ENCODE measurements at places on chromosomes 2 and 18.

DNA sequence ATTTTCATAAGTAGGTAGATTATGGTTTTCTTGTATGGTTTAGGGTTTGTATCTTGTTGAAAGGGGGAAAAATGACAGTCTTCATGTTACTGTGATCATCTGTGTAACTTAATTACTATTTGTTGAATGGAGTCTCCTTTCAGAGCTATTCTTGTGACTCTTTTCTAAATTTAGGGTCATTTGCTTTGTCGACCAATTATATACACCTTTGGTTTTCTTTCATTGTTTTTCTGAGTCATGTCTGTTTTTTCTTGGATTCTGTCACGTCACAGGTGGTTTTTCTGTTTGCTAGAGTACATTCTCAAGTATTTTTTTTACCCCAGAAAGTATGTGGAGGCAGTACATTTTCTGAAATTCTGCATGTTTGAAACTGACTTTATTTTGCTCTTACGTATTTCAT lies 43.8 kb upstream of the DYSF start:
- H3K4me3 ChIP-seq = no peak overlapping the region
- peaks cover 41% of the 10 kb centered on the region for H3K36me3 ChIP-seq
- H3K27ac ChIP-seq = no peak overlapping the region
- no peaks in the 10 kb centered on the region for H3K4me1 ChIP-seq

- no peaks in the 10 kb centered on the region for H3K27me3 ChIP-seq
- no peaks in the 10 kb centered on the region for H3K4me1 ChIP-seq
- DNase-seq = no peak
- no peaks in the 10 kb centered on the region for H3K36me3 ChIP-seq
- H3K27ac ChIP-seq = no peak overlapping the region
Observed at GRCh38 chr18:33076601-33077000, 303.8 kb upstream of the KLHL14 start.

- H3K4me3 ChIP-seq = no peak overlapping the region
- no peaks in the 10 kb centered on the region for H3K4me1 ChIP-seq
- H3K27ac ChIP-seq = no peak overlapping the region
- no peak for DNase-seq
- peaks cover 7% of the 10 kb centered on the region for H3K27me3 ChIP-seq
Observed at GRCh38 chr2:236748385-236748784, 178.8 kb downstream of the ACKR3 start.

GRCh38 chr2:172751564-172751963 lies 15.9 kb downstream of the RAPGEF4 start:
- H3K27me3 ChIP-seq = peaks cover 7% of the 10 kb centered on the region
- DNase-seq = no peak
- no peaks in the 10 kb centered on the region for H3K4me1 ChIP-seq
- H3K27ac ChIP-seq = no peak overlapping the region
- no peak overlapping the region for H3K4me3 ChIP-seq
- no peaks in the 10 kb centered on the region for H3K36me3 ChIP-seq

DNA sequence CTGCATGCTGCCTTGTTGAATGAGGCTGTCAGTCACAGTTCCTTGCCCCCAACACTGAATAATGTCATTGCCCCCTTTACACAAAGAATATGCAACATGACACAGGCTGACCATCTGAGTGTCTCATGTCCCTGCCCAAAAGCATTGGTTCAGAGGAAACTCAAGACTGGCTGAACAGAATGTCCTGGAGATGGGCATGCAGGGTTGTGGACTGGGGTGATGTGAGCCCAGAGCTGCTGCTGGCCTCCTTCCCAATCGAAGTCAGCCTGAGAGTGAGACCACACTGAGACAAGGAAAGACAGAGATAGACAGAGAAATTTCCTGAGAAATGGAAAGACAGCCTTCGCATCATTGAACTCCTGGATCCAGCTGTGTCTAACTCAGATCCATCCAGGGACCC lies 110.1 kb downstream of the PID1 start:
- DNase-seq = no peak
- no peaks in the 10 kb centered on the region for H3K27me3 ChIP-seq

GRCh38 chr2:64750817-64751285 lies 97.1 kb upstream of the SERTAD2 start:
- peak overlapping the region; percentile 97 for H3K27ac ChIP-seq
- peak overlapping the region; percentile 94 for H3K4me3 ChIP-seq
- H3K4me1 ChIP-seq = peaks cover 31% of the 10 kb centered on the region

GRCh38 chr18:55219059-55219458 lies 259.8 kb upstream of the CCDC68 start:
- no peak for DNase-seq
- no peak overlapping the region for H3K27ac ChIP-seq
- no peak overlapping the region for H3K4me3 ChIP-seq

- no peak overlapping the region for H3K27ac ChIP-seq
- no peaks in the 10 kb centered on the region for H3K36me3 ChIP-seq
- no peak overlapping the region for H3K4me3 ChIP-seq
- DNase-seq = no peak
- H3K27me3 ChIP-seq = no peaks in the 10 kb centered on the region
Observed at GRCh38 chr2:217866457-217866856, 136.3 kb downstream of the TNS1 start.

- no peaks in the 10 kb centered on the region for H3K36me3 ChIP-seq
- H3K27me3 ChIP-seq = no peaks in the 10 kb centered on the region
- H3K4me3 ChIP-seq = peak overlapping the region; percentile 77
- DNase-seq = no peak
- H3K27ac ChIP-seq = no peak overlapping the region
- peaks cover 11% of the 10 kb centered on the region for H3K4me1 ChIP-seq
Observed at GRCh38 chr18:32771871-32772580, 797 bp downstream of the KLHL14 start.

DNA sequence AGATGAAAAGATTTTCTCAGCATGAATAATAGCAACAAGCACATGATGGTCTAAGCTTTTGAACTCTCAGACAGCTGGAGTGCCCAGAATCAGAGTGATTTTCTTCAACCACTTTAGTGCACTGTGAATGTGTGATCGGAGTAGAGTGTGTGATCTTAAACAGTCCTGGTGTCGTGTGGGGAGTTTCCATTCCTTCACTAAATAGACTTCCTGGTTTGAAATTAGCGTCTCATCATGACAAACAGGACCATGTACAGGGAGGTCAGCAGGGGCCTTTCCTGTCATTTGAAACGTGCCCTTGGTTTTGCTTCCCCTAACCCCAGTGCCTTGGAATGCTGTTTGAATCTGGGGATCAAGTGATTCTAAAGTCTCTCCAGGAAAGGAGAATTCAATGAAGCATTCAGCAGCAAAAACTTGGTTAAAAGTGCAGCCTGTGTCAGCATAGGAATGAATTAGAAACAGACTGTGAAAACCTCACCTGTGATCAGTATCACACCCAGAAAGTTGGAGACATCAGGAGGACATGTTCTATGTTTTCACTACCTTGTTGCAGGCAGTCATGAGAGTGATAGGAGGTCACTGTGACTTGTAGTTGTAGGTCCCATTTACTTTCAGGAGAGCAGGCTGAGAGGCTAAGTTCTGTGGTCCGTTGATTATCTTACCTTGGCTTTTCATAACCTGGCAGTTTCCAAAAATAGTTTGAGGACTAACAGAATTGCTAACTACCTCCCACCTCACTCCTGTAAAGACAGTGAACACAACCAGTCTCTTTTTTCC lies 400.3 kb downstream of the MTX2 start:
- no peak overlapping the region for H3K27ac ChIP-seq
- no peaks in the 10 kb centered on the region for H3K36me3 ChIP-seq
- H3K4me1 ChIP-seq = no peaks in the 10 kb centered on the region
- peaks cover 2% of the 10 kb centered on the region for H3K27me3 ChIP-seq
- H3K4me3 ChIP-seq = no peak overlapping the region
- DNase-seq = no peak

GRCh38 chr2:77156599-77156998 lies 365.6 kb downstream of the LRRTM4 start:
- H3K4me3 ChIP-seq = no peak overlapping the region
- DNase-seq = no peak
- H3K27me3 ChIP-seq = no peaks in the 10 kb centered on the region
- H3K36me3 ChIP-seq = no peaks in the 10 kb centered on the region
- no peaks in the 10 kb centered on the region for H3K4me1 ChIP-seq
